Gastroesophageal sphincter (tissue), 4 donors: ENCODE measurements at places on chromosomes 6 and 20.

- no peaks in the 10 kb centered on the region for H3K27me3 ChIP-seq
- H3K36me3 ChIP-seq = no peaks in the 10 kb centered on the region
- no peak overlapping the region for H3K4me3 ChIP-seq
- no peak for ATAC-seq
- no peak overlapping the region for H3K27ac ChIP-seq
- no peaks in the 10 kb centered on the region for H3K4me1 ChIP-seq
Observed at GRCh38 chr6:136014454-136015437, 163.2 kb downstream of the PDE7B start.

DNA sequence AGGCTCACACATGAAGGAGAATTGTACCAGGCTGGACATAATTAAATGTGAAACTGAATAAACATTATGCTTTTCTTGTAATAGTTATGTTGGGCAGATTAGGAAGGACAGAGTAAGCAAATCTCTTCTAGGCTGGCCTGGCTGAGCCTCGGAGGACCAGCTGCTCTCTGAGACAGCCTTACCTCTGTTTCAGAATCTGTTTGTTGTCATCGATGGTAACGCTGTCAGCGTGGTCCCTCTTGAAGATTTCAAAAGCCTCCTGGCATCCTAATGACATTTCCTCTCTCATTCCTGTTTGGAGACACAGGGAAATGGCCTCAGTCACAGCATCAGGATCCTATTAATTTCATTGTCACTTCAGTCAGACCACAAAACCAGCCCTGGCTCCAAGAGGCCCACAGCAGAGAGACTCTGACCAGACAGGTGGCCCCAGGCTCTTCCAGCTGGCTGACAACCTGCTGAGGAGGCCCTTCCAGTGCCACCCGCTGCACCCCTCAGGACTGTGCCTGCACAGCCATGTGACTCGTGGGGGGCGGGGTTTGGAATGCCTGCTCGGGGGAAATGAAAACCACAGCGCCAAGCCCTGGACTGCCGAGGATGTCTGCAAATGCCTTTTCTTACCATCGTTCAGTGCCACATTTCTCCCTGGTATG lies 108.5 kb upstream of the KCNK16 start:
- peaks cover 31% of the 10 kb centered on the region for H3K4me1 ChIP-seq
- H3K27me3 ChIP-seq = no peaks in the 10 kb centered on the region
- ATAC-seq = peak; percentile 29
- no peaks in the 10 kb centered on the region for H3K36me3 ChIP-seq
- peak overlapping the region; percentile 59 for H3K27ac ChIP-seq

GRCh38 chr20:8946036-8946940 lies 122.6 kb upstream of the PLCB4 start:
- no peaks in the 10 kb centered on the region for H3K36me3 ChIP-seq
- no peaks in the 10 kb centered on the region for H3K27me3 ChIP-seq
- H3K4me3 ChIP-seq = no peak overlapping the region
- H3K4me1 ChIP-seq = peaks cover 49% of the 10 kb centered on the region
- peak overlapping the region; percentile 71 for H3K27ac ChIP-seq
- ATAC-seq = peak; percentile 70

DNA sequence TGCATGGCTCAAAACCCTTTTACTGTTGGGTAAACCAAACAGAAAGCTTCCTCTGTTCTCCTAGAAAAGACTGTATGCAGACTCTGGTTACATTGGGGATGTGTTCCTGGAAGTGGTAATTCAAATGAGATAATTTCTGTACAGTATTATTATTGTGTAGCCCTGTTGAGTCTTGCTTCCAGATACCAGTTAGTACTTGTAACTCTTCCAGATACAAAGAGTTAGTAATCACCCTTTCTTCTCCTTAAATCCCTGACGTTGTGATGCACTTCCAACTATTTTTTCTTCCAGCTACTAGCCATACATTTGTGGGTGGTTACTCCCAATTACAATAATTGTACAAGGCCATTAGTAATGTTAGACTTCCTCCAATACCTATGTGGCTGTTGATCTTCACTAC lies 42.3 kb upstream of the GRIK2 start:
- H3K4me3 ChIP-seq = no peak overlapping the region
- ATAC-seq = no peak
- no peaks in the 10 kb centered on the region for H3K36me3 ChIP-seq
- H3K27me3 ChIP-seq = no peaks in the 10 kb centered on the region

DNA sequence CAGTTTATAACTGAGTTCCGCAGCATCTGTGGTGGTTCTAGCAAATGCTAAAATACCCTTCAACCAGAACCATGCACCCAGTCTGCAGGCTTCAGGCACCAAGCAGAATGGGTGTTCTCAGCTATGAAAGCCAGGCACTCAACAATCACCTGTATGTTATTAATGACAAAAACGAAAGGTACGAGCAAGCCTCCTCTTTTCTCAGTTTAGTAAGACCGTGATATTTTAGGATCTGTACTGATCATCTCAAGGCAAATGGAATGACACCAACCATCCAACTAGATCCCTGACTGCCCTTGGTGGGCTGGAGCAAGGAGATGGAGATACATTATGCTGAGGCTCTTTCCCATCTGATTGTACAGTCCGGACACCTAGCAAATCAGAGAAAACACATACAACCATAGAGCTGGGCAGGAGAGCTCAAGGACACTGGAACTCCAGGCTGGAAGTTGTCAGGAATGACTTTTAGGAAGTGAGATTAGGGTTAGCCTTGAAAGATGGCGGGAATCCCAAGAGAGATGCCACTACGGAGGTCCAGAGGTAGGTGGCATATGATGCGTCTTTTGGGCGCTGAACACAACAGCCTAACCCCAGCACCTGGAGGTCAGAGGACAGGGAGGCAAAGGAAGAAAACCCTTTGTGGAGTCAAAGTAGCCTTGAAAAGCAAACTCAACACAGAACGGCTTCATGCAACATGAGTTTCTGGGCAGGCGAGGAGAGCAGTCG lies 33.4 kb downstream of the SLC23A2 start:
- H3K36me3 ChIP-seq = no peaks in the 10 kb centered on the region
- no peak overlapping the region for H3K4me3 ChIP-seq
- no peak overlapping the region for H3K27ac ChIP-seq
- peaks cover 11% of the 10 kb centered on the region for H3K4me1 ChIP-seq
- ATAC-seq = no peak

DNA sequence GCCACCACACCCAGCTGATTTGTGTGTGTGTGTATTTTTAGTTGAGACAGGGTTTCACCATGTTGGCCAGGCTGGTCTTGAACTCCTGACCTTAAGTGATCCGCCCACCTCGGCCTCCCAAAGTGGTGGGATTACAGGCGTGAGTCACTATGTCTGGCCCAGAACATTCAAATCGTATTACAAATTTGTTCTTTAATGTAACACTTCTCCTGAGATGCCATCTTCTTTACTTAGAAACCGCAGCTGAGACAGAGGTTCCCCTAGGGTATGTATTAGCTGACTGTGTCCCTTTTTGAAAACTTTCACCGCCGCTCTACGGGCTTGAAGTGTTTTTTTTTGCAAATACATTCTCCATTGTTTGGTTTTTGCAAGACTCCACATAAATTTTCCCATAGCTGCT lies 62.6 kb downstream of the TOX2 start:
- H3K27ac ChIP-seq = no peak overlapping the region
- no peak overlapping the region for H3K4me3 ChIP-seq
- no peak for ATAC-seq
- H3K27me3 ChIP-seq = no peaks in the 10 kb centered on the region

- H3K27me3 ChIP-seq = peaks cover 20% of the 10 kb centered on the region
- peak overlapping the region; percentile 67 for H3K27ac ChIP-seq
- peak; percentile 60 for ATAC-seq
- H3K4me3 ChIP-seq = no peak overlapping the region
Observed at GRCh38 chr20:1489764-1490436, 1.3 kb downstream of the SIRPB2 start.

GRCh38 chr6:37630281-37630799 lies 67.3 kb downstream of the MDGA1 start:
- no peak for ATAC-seq
- no peak overlapping the region for H3K27ac ChIP-seq
- peaks cover under 1% of the 10 kb centered on the region for H3K4me1 ChIP-seq
- no peak overlapping the region for H3K4me3 ChIP-seq
- H3K36me3 ChIP-seq = no peaks in the 10 kb centered on the region

- ATAC-seq = no peak
- no peak overlapping the region for H3K4me3 ChIP-seq
- no peak overlapping the region for H3K27ac ChIP-seq
- no peaks in the 10 kb centered on the region for H3K36me3 ChIP-seq
- no peaks in the 10 kb centered on the region for H3K27me3 ChIP-seq
Observed at GRCh38 chr6:13397359-13398068, 69.2 kb upstream of the TBC1D7 start.

DNA sequence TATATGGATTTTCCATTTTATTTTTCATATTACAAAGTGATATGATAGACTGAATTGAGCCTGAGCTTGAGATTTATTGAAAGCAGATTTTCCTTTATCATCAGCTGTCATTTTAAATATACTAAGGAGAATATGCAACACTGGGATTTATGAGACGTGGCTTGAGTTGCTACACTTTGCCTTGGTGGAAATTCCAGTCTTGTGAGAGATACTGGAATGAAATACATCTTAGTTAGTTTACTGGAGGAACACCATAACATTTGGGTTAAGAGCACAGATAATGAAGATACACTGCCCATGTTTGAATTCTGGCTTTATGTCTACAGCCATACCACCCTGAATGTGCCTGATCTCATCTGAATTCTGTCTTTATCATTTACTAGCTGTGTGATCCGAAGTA lies 86.5 kb upstream of the IFNGR1 start:
- no peaks in the 10 kb centered on the region for H3K27me3 ChIP-seq
- peaks cover 8% of the 10 kb centered on the region for H3K4me1 ChIP-seq
- ATAC-seq = no peak
- H3K36me3 ChIP-seq = no peaks in the 10 kb centered on the region

GRCh38 chr6:33840048-33840926 lies 36.5 kb upstream of the MLN start:
- H3K4me3 ChIP-seq = no peak overlapping the region
- ATAC-seq = peak; percentile 67
- H3K27me3 ChIP-seq = peaks cover 32% of the 10 kb centered on the region
- no peaks in the 10 kb centered on the region for H3K4me1 ChIP-seq

- no peak for ATAC-seq
- peaks cover 5% of the 10 kb centered on the region for H3K27me3 ChIP-seq
- H3K36me3 ChIP-seq = no peaks in the 10 kb centered on the region
- no peak overlapping the region for H3K4me3 ChIP-seq
- no peaks in the 10 kb centered on the region for H3K4me1 ChIP-seq
Observed at GRCh38 chr20:24764027-24764793, 184.9 kb upstream of the CST7 start.

DNA sequence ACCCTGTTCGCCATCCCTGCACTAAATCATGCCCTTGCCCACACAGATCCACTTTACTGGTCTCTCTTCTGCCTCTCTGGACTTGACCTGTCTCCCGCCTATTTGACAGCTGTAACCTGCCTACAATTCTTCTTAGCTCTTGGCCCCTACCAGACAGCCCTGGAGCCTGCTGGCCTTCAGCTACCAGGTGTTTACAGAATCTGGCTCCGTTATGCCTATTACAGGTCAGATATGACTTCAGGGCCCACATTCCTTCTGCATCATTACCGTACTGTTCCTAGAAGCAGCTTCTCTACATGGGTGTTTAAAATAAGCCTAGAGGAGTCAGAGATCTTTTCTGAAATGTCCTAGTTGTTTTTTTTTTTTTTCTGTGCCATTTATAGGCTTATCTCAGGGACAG lies 45.4 kb upstream of the CCN6 start:
- H3K27ac ChIP-seq = no peak overlapping the region
- no peaks in the 10 kb centered on the region for H3K36me3 ChIP-seq

- no peaks in the 10 kb centered on the region for H3K27me3 ChIP-seq
- peak overlapping the region; percentile 53 for H3K4me3 ChIP-seq
- no peaks in the 10 kb centered on the region for H3K36me3 ChIP-seq
- H3K4me1 ChIP-seq = no peaks in the 10 kb centered on the region
- H3K27ac ChIP-seq = peak overlapping the region; percentile 87
Observed at GRCh38 chr6:90294614-90294988, 2.0 kb downstream of the BACH2 start.

GRCh38 chr6:153539602-153540001 lies 408.5 kb upstream of the RGS17 start:
- no peak overlapping the region for H3K27ac ChIP-seq
- H3K27me3 ChIP-seq = no peaks in the 10 kb centered on the region
- ATAC-seq = no peak
- no peaks in the 10 kb centered on the region for H3K36me3 ChIP-seq

- no peak for ATAC-seq
- no peaks in the 10 kb centered on the region for H3K27me3 ChIP-seq
- H3K36me3 ChIP-seq = no peaks in the 10 kb centered on the region
- H3K4me1 ChIP-seq = no peaks in the 10 kb centered on the region
Observed at GRCh38 chr6:62652692-62653328, 366.8 kb upstream of the KHDRBS2 start.

DNA sequence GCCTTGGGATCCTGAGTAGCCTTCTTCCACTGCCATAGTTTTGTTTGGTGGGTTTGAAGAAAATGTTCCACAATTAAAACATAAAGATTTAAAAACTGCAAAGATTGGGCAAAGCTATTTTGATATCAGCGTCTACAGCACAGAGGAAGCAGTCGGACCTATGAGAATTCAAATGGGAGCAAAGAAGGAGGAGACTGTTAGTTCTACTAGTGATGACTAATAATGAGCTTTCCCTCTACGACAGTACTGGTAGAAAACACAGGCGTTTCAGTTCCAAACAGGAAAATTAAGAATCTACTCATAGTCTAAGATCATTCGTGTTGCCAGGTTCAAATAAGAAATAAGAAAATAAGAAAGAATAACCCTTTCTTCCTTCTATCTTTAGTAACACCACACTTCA lies 121.2 kb downstream of the INSM1 start:
- no peaks in the 10 kb centered on the region for H3K36me3 ChIP-seq
- no peak for ATAC-seq
- H3K27ac ChIP-seq = no peak overlapping the region
- no peaks in the 10 kb centered on the region for H3K4me1 ChIP-seq
- H3K4me3 ChIP-seq = no peak overlapping the region

GRCh38 chr6:13766201-13766634 lies 48.1 kb downstream of the MCUR1 start:
- H3K4me1 ChIP-seq = peaks cover 13% of the 10 kb centered on the region
- H3K36me3 ChIP-seq = no peaks in the 10 kb centered on the region
- H3K27me3 ChIP-seq = no peaks in the 10 kb centered on the region
- no peak overlapping the region for H3K27ac ChIP-seq

DNA sequence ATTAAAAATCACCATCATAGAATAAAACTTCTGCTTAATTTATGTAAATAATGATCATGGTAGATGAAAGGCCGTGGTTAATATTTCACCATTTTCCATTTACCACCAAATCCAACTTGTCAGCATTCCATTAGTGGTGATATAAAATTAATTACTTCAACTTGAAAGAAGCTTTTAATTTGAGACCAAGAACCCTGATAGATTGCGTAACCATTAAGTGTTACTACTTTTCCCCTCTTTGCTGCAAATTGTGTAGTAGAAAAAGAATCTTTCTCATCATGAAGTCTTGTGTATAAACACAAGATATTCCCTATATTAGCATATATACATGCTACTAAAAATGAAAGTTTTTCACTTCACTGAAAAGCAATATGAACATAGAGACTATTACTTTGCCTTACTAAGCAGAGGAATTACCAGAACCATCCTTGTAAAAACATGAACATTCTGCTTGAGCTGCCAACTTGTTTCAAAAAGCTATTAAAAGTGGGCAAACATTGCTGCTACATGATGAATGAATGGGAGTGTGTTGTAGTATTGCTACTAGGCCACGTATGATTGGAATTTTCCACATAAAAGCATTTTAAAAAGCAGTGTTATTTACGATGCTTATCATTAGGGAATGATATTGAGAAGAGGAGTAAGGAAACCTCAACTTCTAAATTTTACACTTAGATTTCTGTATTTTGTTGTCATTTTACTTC lies 35.0 kb downstream of the STX11 start:
- no peak overlapping the region for H3K27ac ChIP-seq
- H3K4me3 ChIP-seq = no peak overlapping the region

- H3K4me3 ChIP-seq = no peak overlapping the region
- H3K4me1 ChIP-seq = no peaks in the 10 kb centered on the region
- no peaks in the 10 kb centered on the region for H3K36me3 ChIP-seq
- H3K27me3 ChIP-seq = no peaks in the 10 kb centered on the region
- H3K27ac ChIP-seq = no peak overlapping the region
Observed at GRCh38 chr6:68958327-68958726, 323.2 kb downstream of the ADGRB3 start.
